ENCODE measurements at places on chromosomes 6 and 20.

DNA sequence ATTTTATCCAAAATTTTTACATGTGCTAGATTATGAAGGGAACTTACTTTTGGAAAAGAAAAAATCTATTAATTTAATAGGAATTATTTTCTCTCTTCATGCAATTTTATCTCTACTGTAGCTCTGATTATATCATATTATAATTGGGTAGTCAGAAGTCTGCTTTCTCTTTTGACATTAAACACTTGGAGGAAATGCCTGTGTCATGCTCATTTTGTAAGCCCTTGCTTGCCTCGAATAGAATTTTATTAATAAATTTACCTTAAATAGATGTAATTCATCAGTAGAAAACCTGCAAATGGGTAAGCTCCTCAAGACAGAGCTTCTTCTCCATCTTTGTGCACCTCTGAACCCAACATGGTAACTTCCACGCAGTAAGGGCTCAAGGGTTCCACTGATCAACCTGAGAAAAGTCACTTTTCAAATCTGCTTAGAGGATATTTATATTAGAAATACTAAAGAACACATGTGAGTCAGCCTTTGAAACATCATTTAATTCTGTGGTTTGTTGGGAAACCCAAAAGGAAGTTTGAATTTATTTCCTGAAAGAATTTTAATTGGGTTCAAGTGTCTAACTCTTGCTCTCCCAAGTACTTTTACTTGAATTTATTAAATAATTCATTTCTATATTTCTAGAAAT is 266.0 kb downstream of the ALDH8A1 start:
- DNase-seq = no peak

GRCh38 chr20:48751871-48752270 is 75.9 kb downstream of the PREX1 start:
- no peak for DNase-seq

DNA sequence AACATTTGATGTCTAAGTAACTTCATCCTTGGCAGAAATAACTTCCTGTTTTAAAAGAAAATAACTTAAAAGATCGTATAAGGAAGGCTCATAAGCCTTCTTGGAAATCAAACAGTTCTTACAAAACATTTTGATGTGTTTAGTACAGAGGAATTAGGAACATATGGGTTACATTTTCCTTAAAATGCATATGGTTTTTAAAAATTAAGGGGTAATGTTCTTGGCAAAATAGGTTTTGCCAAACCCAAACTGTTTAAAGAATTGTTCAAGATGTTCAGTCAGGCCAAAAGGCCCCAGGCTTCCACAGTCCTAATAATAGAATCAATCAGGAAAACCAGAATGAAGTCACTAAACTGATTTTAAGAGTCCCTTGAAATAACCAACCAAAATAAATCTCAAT is 142.7 kb upstream of the SLC35B3 start:
- no peak for DNase-seq

- DNase-seq = no peak
These were observed 65.9 kb upstream of the HCRTR2 start for GRCh38 chr6:55108134-55109130.

DNA sequence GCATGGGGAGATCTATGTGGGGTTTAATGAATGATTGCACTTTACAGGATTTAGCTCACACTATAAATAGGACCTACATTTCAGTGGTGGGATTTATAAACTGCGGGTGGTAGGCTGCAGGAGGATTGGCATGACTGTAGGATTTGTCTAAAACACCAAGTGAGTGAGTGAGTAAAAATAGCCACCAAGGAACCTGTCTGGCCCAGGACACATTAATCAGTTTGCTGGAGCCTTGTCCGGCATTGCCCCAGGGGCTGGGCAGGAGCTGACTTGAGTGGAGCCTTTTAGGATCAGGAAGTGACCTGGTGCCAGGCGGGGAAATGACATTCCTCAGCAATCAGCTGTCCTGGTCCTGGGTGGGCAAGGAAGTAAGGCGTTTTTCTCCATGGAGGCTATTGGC is 278.7 kb upstream of the PRND start:
- DNase-seq = no peak

Measured in stimulated activated CD4-positive, alpha-beta T cell treated with anti-CD3 and anti-CD28 coated beads, TNF-alpha, amount 100 ng/mL, for 4 hours (primary cell).